ENCODE measurements at places on chromosomes 6 and 20.
A peak's percentile ranks its signal among the peaks of the same experiment; 100 is the strongest.

DNA sequence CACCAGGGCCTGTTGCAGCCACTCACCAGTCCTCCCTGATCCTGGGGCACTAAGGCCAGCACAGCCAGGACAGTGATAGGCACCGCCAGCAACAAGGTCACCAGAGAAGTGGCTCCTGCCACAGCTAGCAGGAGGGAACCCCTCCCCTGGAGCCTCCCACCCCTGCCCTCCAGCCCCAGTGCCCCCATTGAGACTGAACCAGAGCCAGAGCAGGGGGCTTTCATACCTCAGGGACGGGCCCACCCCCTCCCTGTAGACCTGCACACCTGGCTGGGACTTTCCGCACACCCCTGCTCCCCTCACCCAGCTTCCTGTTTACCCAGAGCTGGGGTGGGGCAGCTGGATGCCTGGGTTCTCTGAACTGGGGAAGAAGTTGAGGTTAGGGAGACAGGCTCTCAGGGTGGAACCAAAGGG is at the start of gene LTB:
Gene LTB (minus strand): TSS at position 195 of the 414 bp plus-strand sequence. CDS start 7 bp downstream, at position 188.
- no peak for DNase-seq

DNA sequence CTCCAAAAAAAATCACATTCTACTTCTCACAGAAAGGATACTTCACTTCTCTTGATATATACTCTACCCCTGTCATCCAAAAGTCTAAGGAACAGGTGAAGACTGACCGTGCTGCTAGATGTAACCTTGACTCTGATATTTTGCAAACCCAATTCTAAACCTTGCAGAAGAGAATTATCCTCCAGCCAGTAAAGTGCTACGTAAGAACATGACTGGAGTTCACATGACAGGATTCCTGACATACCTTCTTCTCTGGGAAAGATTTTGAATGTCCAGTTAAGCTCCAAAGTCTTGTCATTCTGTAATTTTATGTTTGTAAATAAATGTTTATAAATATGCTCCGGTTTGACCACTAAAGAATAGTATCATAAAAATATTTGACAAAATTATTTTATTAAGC is 35.8 kb downstream of the BTBD9 start:
- no peak for DNase-seq

DNA sequence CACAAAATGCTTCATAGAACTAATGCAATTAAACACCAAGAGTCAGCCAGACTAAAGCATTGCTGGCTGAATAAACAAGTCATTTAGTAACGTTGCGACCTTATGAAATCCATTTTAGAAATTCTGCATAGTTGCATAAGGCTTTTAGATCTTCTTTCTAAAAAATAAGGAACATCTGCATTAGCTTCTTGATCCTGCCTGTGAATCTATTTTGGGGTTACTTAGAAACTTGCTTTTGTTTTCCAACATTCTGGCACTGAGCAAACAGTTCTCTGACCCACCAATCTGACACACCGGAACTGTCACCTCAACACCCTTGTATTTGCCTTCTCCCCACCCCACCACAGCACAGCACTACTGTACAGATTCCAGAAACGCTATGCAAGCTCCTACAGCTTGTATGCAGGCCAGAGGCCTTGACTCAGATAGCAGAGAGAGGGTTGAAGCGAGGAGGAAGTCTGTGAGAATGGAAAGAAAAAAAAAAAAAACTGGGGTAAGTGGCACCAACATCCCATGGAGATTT is 55.0 kb downstream of the KIF13A start:
- DNase-seq: peak; percentile 87

- DNase-seq: no peak
Measured at GRCh38 chr6:56038764-56039163, 163.4 kb upstream of the BMP5 start.

DNA sequence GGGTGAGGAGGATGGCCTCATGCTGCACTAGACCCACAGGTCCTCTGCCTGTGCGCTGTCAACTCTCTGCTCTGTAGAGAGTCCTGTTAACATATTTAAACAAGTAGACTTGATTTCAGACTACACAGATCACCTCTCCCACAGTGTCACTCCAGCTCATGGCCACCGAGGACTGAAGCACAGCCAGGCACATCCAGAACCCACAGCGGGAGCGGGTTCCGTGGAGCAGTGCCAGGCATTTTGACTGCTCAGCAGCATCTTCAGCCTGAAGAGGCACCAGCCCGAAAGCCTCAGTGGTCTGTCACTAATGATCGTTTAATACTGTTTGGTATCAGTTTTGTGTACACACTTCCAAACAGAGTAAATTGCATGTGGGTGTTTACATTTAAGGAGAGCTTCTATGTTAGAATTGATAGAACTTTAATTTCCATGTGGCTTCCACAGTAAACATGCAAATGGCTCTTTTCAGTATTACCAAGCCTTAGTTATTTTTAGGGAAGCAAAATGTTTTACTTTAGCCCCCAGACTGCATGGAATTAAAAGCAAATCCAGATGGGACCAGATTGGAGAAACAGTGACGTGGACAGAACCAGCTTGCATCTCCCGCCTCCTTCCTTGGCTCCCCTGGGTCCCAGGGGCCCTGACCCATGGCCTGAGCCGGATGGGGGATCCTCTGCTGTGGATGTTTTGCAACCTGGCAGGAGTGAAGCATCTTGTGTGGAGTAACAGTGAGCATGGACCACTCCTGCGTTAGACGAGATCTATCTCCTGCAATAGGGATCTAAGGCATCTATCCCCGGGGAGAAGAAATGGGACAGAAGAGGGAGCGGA is 196.7 kb upstream of the CDH4 start:
- no peak for DNase-seq

DNA sequence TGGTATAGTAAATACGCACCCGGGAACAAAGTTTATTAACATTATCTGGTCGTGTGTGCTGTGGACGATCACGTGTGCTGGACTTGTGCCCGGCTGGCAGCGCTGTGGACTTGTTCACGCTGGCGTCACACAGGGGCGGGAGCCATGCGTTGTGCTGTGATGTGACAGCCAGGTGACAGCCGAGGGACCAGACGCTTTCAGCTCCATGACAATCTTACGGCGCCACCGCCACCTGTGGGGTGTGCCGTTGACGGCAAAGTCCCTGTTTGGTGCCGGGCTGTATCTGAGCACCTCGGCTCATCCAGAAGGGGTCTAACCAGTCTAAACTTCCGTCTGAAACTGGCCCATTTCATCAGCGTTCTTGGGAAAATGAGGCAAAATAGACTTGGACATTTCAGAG is 25.2 kb downstream of the DLL1 start:
- no peak for DNase-seq

DNA sequence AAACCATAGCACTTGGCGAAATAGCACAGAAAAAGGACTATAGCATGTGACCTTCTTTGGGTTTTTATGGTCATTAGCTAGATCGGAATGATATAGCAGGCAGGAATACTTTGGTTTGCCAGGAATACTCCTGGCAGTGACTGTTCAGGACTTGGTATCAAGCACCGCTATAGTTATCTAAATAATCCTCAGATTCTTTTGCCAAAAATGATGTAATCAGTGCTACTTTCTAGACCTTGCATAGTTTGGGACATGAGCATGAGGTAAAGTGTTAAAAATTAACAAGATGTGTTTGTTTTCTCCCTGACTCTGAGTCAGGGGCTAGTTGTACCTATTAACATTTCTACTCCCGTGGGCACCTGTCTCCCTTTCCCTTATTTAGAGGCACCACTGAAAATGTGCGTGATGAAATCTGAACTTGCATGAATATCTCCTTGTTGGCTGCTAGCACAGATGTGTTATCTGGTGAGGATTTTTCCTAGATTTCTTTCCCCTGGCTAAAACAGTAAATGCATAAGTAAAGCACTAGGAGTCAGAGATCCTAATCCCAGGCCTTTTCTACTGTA is 511.0 kb downstream of the CDKAL1 start:
- no peak for DNase-seq

- DNase-seq: no peak
Measured at GRCh38 chr20:62066983-62067433, 1.3 kb upstream of the TAF4 start.

GRCh38 chr6:147507162-147508041 is 1.1 kb upstream of the SAMD5 start:
- DNase-seq: no peak

- DNase-seq: no peak
Measured at GRCh38 chr6:53244958-53245357, 96.3 kb upstream of the GCM1 start.

DNA sequence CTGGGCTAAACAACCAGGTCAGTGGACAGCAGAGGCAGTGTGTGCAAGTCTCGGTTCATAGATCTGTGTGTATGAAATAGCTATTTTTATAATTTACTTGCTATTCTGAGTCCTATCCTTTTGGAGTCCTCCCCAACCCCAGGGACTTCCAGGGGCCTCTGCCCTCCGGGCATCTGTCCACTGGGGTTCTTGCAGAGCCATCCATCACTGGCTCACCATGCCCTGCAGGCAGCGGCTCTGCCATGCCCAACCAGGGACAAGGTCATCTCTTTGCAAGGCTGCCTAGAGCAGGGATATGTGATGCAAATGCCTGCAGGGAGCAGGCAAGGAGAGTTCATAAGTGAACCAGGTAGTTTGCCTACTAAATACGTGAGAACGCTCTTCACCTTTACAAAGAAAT is 10.5 kb upstream of the BEND3 start:
- DNase-seq: no peak

- DNase-seq: no peak
Measured at GRCh38 chr20:19642860-19643259, 115.2 kb upstream of the RIN2 start.
